ENCODE measurements at places on chromosomes 1 and 21. TPM values are rescaled to one million over a fixed set of nuclear protein-coding genes. Genes with fewer than 3 reads are reported as not detected.

Gene HES5
- total RNA-seq: under 0.01 TPM

Gene MCOLN3
- 0.97 TPM for total RNA-seq

Gene PDE9A
- total RNA-seq: 3.9 TPM

Gene LCE1E
- not detected for total RNA-seq

Gene DDR2
- total RNA-seq: 289 TPM

Gene RCSD1
- 0.64 TPM for total RNA-seq

Gene MACO1
- total RNA-seq: 19.0 TPM

- DNase-seq: peak; percentile 63
Observed at GRCh38 chr1:159132271-159132881, 39.0 kb upstream of the CADM3 start.

- DNase-seq: no peak
Observed at GRCh38 chr1:229252228-229252984, 18.5 kb upstream of the RAB4A start.

DNA sequence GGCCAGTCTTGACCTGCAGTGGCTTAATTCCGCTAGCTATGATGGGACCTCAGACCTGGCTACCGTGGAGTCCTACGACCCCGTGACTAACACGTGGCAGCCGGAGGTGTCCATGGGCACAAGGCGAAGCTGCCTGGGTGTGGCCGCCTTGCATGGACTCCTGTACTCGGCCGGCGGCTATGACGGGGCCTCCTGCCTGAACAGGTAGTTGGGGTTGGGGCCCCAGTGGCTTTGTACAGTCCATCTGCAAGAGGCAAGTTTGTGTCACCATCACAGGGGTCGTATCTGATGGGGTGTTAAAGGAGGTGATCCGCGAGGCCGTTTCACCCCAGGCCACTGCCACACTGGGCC lies 2.9 kb downstream of the KLHL17 start:
- no peak for DNase-seq

GRCh38 chr1:208177656-208178055 lies 66.5 kb downstream of the PLXNA2 start:
- DNase-seq: no peak

DNA sequence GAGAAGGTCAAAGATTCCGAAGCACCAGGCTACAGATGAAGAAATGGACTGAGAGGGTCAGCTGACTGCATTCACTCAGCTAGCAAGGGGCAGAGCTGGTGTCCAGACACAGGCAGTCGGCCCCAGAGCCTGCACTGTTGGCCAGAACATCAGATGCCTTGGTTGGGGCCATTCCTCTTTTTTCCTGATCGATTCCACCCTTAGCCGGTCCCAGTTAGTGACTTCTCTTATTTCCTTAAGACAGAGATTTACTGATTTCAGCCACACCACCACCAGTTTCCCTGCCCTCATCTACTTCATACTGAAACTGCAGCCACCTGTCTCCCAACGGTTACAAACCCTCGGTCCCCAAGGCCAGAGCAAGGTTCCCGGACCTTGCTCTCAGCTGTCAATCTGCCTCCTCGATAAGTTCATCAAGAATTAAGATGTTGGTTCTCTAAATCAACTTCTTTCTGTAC lies 11.5 kb downstream of the CD58 start:
- no peak for DNase-seq

DNA sequence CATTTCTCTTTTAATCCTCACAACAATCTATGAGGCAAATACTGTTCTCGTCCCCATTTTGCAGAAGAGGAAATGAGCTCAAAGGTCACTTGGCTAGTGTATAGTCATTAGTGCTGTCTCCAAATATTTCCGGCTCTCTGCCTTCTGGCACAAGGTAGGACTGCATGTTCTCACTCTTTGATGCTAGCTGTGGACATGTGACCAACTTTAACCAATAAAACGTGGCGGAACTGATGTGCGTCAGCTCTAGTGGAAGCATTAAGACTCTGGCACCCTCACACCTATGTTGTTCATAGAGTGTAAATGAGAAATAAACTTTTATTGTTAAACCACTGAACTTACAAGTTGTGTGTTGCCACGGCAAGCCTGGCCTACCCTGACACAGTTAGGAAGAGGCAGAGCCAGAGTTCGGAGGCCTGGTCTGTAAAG lies 5.0 kb upstream of the KIF21B start:
- no peak for DNase-seq

DNA sequence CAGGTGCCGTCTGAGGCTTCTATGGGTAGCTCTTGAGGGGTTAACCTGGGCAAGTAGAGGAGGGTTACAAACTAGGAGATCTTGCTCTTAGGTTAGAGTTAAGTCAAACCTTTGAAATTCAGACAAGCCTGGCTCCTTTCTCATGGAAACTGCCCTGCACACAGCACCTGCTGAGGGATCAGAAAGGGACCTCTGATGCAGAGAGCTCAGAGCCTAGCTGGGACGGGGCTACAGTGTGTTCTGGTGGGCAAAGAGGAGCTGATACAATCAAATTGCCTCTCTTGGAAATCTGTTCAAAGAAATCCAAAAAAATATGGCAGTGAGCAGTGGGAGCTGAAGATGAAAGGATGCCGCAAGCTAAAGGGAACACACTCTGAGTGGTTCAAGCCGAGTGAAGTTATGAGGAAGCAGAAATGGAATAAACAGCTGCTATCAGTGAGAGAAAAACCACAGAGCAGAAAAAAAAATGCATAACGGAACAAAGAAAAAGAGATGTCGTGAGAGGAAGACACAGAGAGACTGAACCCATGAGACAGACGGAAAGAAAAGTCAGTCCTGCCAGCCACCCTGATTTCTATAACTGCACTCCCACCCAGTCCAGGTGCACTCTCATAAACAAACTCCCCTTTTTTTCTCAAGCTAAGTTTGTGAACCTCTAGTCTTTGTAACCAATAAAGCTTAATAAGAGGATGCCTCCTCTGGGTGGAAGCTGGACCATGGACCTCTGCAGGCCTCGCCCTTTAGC lies 26.6 kb downstream of the PAFAH2 start:
- no peak for DNase-seq

GRCh38 chr1:41380979-41381691 lies 19.9 kb downstream of the FOXO6 start:
- no peak for DNase-seq

All from fibroblast of villous mesenchyme (primary cell).